NCI-H82 (cell line): ENCODE measurements at places on chromosomes 5 and 9.
A peak's percentile ranks its signal among the peaks of the same experiment; 100 is the strongest.

GRCh38 chr5:173429489-173430150, 101.4 kb upstream of the STC2 start:
- DNase-seq, result no peak

DNA sequence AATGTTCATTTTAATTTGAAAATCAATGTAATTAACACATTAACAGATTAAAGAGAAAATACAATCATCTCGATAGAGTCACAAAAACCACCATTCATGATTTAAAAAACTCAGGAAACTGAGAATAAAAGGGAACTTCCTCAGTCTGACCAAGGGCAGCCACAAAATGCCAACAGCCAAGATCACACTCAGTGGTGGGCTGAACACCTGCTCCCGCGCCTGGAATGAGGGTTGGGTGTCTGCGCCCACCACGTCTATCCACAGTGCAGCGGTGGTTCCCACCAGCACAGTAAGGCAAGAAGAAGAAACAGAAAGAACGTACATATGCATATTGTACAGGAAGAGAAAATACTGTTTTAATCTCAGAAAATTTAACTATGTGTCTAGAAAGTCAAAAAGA, 11.7 kb upstream of the NSMF start:
- no peak for DNase-seq

GRCh38 chr9:75672478-75672877, 218.0 kb upstream of the PCSK5 start:
- no peak for DNase-seq

DNA sequence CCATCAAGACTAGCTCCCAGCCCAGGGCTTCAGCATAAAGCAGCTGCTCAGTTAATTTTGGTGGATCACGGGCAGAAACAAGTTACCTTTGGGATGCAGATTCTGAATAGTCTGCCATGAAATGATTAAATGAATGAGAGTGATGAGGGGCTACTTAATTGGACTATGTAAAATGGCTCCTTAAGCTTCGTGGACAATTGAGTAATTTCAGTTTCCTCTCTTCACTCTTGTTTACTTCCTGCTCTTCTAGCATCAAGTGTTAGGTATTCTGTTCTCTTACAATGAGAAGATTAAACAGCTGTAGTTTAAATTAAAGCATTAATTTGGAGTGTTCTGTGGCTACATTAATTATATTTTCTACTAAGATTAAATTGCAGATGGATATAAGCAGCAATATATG, 28.1 kb downstream of the PIK3R1 start:
- no peak for DNase-seq

DNA sequence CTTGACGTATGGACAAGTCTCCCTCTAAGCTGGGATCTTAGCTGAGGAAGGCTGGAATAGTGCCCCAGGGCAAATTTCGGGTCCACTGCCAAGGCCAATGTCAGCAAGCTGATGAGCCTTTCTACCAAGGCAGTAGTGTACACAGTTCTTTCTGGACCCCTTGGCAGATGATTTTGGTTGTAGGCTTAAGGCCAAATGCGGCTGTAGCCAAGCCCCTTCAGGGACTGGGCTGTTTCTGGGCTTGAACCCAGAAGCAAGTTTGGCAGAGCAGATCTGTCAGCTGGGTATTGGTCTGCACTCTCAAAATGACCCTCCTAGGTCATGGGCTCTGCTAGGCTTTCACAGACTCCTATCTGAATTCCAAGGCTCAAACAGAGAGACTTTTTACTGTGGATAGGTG, 121.6 kb downstream of the ADAMTSL1 start:
- no peak for DNase-seq

GRCh38 chr5:118789366-118789765, 199.0 kb downstream of the DTWD2 start:
- no peak for DNase-seq

DNA sequence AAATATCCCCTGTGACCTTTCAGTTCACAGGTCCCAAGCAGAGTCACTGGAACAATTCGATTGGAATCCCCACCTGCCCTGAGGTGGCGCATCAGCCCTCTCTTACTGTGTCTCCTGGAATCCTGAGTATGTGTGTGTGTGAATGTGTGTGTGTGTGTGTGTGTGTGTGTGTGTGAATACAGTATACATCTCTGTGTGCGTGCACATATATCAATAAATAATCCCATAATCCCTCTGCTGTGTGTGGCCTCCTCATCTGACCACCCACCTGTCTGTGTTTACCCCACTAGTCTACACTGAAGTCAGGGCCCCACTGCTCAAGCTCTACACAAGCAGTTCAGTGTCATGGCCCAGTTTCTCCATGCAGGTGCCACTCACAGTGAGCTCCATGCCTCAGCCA, 187.4 kb downstream of the ERCC6L2 start:
- DNase-seq, result no peak

DNA sequence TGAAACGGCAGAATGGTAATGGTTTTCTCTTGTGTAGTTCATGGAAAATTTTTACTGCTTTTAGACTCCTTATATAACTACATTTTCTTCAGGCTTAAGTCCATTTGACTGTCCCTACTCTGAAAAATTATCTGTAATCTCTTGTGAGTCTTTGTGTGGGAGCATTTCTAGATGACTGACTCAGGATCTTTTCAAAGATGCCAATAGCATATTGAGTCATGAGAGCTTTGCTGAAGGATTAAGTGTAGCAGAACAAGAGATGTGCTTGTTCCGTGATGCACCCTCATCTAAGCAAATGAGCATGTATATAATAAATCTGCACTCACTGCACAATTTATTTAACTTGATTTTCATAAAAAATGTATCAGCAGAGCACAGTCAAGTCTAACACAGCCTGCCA, 298.7 kb upstream of the CDH6 start:
- no peak for DNase-seq

GRCh38 chr9:16884952-16885513, 14.6 kb upstream of the BNC2 start:
- DNase-seq, result no peak

- peak; percentile 46 for DNase-seq
These were observed 49.5 kb upstream of the SARDH start for GRCh38 chr9:133787754-133788025.
